CD4-positive, CD25-positive, alpha-beta regulatory T cell (primary cell): ENCODE measurements at places on chromosomes 16 and 17. TPM values are rescaled to one million over a fixed set of nuclear protein-coding genes. Genes with fewer than 3 reads are reported as not detected.

CEP295NL gene
- polyA plus RNA-seq: not detected

PLLP gene
- polyA plus RNA-seq: 1.3 TPM

SLC12A3 gene
- not detected for polyA plus RNA-seq

AATK gene
- polyA plus RNA-seq: 0.16 TPM

NPIPA7 gene
- polyA plus RNA-seq: not detected

NPIPA5 gene
- 0.64 TPM for polyA plus RNA-seq

GGA3 gene
- 17.2 TPM for polyA plus RNA-seq

ABCA10 gene
- 0.07 TPM for polyA plus RNA-seq

NT5C3B gene
- polyA plus RNA-seq: 20.4 TPM

KCNAB3 gene
- polyA plus RNA-seq: 0.08 TPM

TMEM204 gene
- 97.4 TPM for polyA plus RNA-seq
